Nucleus accumbens (tissue), 56 donors: ENCODE measurements at places on chromosomes 2 and 18.

- DNase-seq = no peak
Observed at GRCh38 chr2:55810622-55811020, 113.0 kb downstream of the EFEMP1 start.

DNA sequence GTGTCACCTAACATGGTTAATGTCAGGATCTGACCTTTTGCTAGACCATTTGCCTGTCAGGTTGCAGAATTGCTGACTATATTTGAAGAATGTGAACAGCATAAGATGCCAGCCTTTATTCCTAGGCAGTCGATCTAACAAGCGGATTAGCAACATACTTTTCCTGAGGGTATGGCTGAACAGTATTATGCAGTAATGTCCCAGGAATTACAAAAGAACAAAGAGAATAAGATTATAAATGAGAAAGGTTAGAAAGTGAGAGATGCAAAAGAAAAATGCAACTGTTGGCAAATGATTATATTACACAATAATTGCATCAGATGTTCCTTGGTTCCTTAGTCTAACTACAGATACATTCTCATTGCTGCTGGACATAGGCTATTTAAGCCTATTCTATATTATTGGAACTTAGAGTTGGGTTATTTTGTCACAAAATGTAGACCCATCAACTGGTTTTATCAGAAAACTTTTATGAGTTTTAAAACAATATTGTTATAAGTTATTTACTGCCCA lies 647.1 kb upstream of the CRIM1 start:
- DNase-seq = no peak

GRCh38 chr2:219175928-219176817 lies 552 bp downstream of the CNPPD1 start:
- peak; percentile 52 for DNase-seq

DNA sequence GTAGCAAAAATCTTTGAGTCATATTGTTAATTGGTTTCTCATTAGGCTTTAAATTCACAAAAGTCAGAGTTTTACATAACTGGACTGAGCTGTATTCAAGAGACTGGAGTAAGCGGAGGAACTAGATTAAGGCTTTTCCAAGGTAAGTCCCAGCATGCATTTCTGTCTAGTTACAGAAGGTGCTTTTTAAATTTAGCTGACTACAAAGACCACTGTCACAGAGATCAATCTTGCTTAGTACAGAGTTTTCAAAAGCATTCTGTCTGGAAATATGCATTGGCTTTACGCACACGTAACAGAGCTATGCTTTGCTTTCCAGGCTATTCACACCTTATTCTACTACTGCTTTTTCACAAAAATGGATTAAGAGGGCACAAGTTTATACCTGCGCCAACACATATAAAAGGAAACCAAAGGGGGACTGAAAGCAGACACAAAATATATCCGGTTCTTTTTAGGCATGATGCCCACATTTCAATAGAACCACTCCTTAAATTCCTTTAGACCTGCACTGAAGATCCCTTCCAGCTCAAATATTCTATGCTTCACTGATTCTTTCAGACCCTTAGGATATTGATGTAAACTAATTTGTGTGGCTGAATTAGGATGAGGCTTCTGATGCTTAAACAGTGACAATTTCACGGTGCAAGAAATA lies 560.7 kb upstream of the CRIM1 start:
- no peak for DNase-seq

- DNase-seq = no peak
Observed at GRCh38 chr2:25817630-25818029, 60.7 kb downstream of the ASXL2 start.

GRCh38 chr2:179605341-179605740 lies 256.1 kb downstream of the ZNF385B start:
- DNase-seq = no peak

- DNase-seq = no peak
Observed at GRCh38 chr2:63048367-63049171, 2.1 kb upstream of the OTX1 start.

DNA sequence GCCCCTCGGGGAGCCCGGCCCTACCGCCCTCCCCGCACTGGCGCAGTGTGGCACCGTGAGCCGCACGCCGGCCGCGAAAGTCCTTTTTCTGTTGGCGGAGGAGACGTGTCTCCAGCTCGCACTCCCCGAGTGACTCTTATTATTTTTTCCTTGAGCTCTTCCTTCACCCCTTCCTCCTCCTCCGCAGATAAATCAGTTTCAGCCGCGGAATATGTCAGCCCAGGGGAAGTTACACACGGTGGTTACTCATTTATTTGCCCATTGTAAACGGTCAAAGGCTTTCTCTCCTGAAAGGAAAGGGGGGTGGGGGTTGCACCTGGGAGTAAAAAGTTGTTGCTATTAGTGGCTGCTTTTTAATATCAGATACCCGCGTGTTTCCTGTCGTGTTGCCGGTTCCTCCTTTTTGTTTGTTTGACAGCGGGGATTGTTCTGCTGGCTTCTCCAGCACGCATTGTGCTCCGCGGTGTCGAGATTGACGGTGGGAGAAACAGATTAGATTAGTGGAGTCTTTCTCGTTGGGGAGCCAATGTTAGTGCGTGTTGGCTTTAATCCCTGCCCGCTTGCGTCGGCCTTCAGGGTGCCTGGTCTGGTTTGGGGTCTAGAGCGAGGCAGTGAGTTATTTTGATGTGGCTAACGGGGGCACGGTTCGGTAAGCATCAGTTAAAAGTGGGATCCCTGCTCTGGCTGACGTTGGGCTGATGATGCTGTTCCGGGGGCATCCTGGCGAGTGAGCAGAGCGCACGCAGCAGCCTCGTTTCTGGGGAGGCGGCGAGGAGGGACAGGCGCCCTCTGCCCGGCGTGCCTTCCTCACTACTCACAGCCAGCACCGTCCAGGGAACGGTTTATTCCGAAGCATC lies 1.6 kb downstream of the CRIM1 start:
- DNase-seq = peak; percentile 38

GRCh38 chr2:108219688-108220087 lies 20.1 kb upstream of the SULT1C3 start:
- no peak for DNase-seq

GRCh38 chr2:17748745-17749144 lies 4.9 kb downstream of the SMC6 start:
- DNase-seq = no peak

GRCh38 chr18:23662309-23663263 lies at the start of gene ANKRD29:
Gene ANKRD29, minus strand, starts transcription at chr18:23662911. Its CDS starts 181 bp downstream, at chr18:23662730.
- DNase-seq = no peak

GRCh38 chr18:49847524-49847923 lies 34.2 kb upstream of the ACAA2 start:
- DNase-seq = no peak

DNA sequence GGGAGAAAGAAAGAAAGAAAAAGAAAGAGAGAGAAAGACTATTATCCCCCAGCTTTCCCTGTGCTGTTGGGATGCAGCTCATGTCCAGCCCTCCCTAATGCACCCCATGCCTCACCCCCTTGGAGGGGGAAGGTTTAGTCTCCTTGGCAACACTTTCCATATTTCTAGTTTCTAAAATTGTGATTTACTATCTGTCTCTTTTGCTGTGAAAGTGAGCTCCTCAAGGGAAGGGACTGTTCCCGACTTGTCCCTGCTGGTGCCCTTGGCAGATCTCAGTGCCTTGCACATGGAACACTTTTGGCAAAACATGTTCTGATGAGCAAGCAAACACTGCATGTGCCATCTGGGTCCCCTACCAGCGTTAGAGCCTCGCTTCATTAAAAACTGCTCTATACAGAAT lies 11.7 kb upstream of the NAPG start:
- no peak for DNase-seq

DNA sequence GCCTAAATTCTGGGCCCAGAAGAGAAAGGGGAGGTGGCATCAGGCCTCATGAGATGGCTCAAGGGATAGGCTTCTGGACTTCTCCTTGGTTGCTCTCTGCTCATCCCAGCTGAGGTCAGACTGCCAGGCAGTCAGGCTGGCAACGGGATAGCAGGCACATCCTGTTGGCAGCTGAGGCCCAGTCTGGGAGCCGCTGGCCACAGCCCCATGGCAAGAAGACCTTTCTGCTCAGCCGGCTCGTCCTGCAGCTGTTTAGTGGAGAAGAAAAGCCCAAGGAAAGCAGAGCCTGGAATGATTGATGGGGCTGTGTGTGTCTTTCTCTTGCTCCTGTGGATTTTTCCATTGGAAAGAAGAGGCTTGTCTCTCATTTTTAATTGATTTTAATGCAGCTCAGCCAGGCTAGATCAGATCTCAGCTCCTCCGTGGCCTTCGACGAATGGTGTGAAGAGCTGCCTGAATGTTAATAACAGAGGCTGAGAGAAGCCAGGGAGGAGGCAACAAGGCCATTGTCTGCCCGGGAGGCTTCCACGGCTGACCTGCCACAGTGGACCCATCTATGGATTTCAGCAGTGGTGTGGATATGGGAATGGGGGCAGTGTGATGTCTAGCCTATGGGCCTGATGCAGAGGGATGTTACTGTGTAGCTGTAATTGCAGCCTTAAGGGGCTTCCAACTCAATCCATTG lies 99.5 kb downstream of the HS1BP3 start:
- DNase-seq = peak; percentile 29

GRCh38 chr2:220188031-220188430 lies 560.6 kb downstream of the SLC4A3 start:
- DNase-seq = no peak

DNA sequence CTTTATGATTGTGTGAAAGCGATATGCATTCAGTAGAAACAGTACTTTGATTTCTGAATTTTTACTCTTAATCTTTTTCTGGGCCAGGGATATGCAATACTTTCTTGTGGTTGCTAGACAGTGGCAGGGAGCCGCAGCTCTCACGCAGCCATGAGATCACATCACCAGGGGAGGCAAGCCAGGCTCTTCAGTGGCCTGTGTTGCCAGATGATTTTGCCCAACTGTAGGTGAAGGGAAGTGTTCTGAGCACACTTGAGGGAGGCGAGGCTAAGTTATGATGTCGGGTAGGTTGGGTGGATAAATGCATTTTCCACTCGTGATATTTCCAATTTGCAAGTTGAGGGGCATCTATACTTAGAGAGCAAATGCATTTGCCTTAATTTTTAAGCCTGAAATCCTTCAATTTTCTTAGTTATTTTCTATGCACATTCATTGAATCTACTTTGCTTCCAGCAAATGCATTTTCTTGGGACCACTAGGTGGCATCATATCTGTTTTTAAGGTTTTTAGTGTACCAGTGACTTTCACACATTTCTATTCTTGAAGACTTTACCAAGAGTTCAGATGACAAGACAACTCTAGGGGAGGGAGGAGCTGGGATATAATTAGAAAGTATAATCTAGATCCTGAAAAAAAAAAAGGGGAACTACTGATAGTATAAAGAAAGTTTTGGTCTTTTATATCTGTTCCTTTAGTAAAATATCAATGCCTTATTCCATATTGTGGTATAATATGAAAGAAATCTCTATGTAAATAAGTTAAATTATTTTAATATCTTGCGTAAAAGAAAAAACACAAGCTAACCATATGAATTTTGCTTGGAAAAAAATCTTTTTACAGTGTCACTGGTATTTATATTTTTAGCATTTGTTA lies 643.3 kb downstream of the SOCS6 start:
- DNase-seq = no peak

DNA sequence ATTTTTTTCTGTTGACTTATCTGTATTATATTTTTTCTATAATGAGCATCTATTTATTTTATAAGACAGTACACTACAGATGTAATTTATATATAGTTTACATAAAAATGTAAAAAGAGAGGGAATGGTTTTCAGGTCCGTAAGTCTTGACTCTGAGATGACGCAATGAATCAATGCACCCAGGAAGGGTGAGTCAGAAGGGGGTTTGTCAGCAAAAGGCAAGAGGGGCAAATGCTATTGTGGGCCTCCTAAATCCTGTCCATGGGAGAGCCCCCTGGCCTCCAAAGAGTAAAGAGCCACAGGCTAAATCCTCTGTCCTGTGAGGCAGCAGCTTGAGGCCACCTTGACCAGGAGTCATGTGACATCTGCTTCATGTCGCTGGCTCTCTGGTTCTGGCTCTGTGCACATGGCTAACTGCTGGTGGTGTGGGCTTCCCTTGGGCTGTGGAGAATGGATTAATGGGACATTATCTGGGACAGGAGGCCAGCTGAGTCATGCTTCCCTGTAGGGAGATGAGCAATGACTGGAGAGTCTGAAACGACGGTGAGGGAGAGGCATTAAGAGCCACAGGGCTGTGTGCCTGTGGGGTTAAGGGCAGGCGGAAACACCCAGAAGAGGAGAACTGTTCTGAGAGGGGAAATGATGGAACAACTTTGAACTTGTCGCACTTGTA lies 22.8 kb upstream of the ASB18 start:
- no peak for DNase-seq

DNA sequence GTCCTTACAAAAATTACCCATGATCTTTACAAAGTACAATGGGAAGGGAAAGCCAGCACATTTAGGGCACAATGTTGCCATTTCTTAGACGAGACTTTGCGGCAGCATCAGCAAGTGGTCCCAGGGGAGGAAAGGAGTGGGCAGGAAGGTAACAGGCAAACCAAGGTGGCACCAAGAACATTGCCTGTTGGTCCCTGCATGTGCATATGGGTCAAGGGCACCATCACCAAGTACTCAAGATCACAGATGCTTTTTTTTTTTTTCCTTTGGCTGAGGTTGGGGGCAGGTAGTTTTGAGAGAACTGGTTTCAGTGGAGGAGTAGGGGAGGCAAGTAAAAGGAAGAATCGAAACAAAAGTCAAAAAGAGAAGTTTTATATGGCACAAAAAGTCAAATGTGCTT lies 752 bp upstream of the CYTIP start:
- DNase-seq = no peak

DNA sequence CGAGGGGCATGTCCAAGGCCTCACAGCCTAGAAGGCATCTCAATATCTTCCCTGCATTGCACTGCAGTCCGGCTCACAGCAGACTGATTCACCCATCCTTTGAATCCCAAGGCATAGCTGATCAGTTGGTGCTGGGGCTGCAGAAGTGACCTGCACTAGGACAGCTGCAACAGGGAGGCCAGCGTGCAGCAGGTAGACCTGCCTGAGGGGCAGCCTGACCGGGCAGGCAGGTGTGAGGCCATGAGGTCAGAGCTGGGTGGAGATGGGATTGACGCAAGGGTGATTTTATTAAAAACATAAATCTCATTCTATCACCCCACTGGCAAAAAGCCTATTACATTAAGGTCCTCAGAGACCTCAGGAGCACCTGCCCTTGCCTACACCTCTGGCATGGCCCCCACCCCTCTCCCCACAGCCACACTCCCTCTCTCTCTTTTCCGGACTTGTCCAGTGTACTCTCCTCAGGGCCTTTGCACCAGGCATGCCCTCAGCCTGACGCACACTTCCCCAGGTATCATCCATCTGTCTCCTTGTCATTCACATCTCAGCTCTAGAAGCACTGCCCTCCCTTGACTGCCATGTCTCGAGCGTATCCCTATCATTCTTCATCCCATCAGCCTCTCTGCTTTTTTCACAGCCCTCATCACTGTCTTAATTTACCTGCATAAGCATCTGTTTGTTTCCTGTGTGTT lies 63.5 kb upstream of the WIPF1 start:
- no peak for DNase-seq
